DND-41 (cell line): ENCODE measurements at places on chromosomes 5 and 9.
A peak's percentile ranks its signal among the peaks of the same experiment; 100 is the strongest.

- H3K27ac ChIP-seq, result no peak overlapping the region
- H3K27me3 ChIP-seq, result no peaks in the 10 kb centered on the region
Measured at GRCh38 chr5:111968459-111968858, 211.5 kb upstream of the NREP start.

- H3K4me1 ChIP-seq, result no peaks in the 10 kb centered on the region
- no peak for DNase-seq
- H3K27ac ChIP-seq, result no peak overlapping the region
- no peaks in the 10 kb centered on the region for H3K36me3 ChIP-seq
Measured at GRCh38 chr5:76999451-76999850, 30.8 kb upstream of the AGGF1 start.

GRCh38 chr5:9239071-9239470 is 306.8 kb downstream of the SEMA5A start:
- peaks cover 3% of the 10 kb centered on the region for H3K27me3 ChIP-seq
- no peaks in the 10 kb centered on the region for H3K36me3 ChIP-seq
- DNase-seq, result no peak
- H3K27ac ChIP-seq, result no peak overlapping the region
- no peaks in the 10 kb centered on the region for H3K4me1 ChIP-seq

DNA sequence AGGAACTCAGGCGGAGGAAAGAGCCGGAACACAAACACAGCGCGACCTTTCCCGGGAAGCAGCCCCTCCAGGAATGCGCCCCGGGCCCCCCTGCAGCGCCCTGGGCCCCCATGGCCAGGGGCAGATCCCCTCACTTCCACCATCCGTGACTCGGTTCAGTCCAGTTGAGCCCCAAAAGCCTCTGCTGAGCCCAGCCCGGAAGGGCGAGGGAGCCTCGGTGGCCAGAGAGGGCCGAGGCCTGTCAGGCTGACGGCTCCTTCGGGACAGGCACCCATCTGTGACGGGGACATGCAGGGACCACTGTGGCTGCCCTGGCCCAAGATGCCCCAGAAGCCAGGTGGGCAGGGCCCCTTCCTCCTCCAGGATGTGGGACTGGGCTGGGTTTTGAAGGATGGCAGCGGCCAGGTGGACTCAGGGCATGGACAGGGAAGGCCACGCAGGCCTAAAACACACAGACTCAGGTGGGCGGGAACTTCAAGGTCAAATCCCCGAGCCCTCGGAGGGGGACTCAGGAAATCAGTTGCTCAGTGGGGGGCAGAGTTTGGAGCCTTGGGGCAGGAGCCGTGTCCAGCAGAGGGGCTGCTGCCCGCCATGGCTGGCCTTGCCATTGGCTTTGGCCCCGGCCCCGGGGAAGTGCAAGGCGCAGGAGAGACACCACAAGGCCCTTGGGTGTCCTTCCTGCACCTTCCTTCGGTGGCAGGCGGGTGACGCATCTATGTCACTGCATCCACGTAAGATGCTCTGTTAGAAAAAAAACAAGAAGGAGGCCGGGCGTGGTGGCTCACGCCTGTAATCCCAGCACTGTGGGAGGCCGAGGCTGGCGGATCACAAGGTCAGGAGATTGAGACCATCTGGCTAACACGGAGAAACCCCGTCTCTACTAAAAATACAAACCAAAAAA is 29.7 kb upstream of the ABO start:
- H3K27me3 ChIP-seq, result no peaks in the 10 kb centered on the region
- H3K4me3 ChIP-seq, result no peak overlapping the region
- no peaks in the 10 kb centered on the region for H3K4me1 ChIP-seq
- no peak overlapping the region for H3K27ac ChIP-seq

- H3K36me3 ChIP-seq, result no peaks in the 10 kb centered on the region
- peaks cover 6% of the 10 kb centered on the region for H3K4me1 ChIP-seq
- no peaks in the 10 kb centered on the region for H3K27me3 ChIP-seq
- DNase-seq, result peak; percentile 75
Measured at GRCh38 chr9:93962561-93963440, 7.6 kb upstream of the BARX1 start.

GRCh38 chr5:33936004-33936380 is 194 bp upstream of the RXFP3 start:
- H3K4me1 ChIP-seq, result no peaks in the 10 kb centered on the region
- DNase-seq, result no peak
- H3K27ac ChIP-seq, result no peak overlapping the region
- no peaks in the 10 kb centered on the region for H3K36me3 ChIP-seq
- no peaks in the 10 kb centered on the region for H3K27me3 ChIP-seq

- H3K36me3 ChIP-seq, result no peaks in the 10 kb centered on the region
- no peak for DNase-seq
- H3K27ac ChIP-seq, result no peak overlapping the region
Measured at GRCh38 chr5:8845296-8845695, 700.6 kb downstream of the SEMA5A start.

GRCh38 chr9:88680505-88681160 is 145.7 kb downstream of the NXNL2 start:
- no peaks in the 10 kb centered on the region for H3K4me1 ChIP-seq
- H3K36me3 ChIP-seq, result no peaks in the 10 kb centered on the region
- H3K27me3 ChIP-seq, result no peaks in the 10 kb centered on the region
- no peak overlapping the region for H3K4me3 ChIP-seq
